ENCODE measurements at places on chromosomes 7 and 10. TPM values are rescaled to one million over a fixed set of nuclear protein-coding genes. Genes with fewer than 3 reads are reported as not detected.

DNA sequence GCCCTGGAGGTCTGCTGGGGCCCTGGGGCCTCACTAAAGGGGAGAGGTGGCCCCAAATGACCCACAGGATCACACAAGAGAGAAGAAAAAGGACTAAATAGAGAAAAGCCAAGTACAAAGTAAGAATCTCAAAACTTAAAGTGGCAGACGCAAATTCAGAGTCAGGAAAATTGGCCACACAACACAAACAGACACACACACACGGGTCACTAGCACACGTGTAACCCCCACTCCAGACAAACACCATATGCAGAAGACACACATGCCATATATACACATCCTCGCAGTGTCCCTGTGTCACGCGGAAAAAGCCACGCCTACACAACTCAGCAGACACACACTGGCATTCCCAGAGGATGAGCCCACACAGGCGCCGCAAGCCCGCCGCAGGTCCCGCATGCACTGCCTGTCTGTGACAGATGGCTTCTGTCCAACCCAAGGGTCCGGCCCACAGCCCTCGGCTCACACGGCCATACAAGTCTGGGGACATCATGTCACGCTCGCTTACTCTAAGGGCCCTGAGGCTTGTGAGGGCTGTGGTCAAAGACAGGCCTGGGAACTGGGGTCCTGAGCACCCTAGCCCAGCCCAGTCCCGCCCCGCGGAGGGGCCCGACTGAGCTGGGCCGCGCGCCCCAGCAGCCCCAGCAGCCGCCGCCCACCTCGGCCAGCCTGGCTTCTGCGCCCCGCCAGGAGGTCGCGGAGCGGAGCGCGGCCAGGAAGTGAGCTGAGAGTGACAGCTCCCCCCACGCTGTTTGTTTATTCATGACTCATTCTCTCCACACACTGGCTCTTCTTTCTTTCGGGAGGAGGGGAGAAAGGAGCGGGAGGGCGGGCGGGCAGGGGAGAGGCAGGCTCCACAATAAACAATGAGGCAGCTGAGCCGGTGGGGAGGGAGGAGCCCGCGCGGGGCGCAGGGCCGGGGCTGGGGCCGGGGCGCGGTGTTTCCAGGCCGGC is 95.5 kb upstream of the ZMIZ1 start:
- H3K4me3 ChIP-seq, result peak overlapping the region; percentile 36
- H3K4me1 ChIP-seq, result peaks cover 31% of the 10 kb centered on the region
- H3K36me3 ChIP-seq, result no peaks in the 10 kb centered on the region
- peak; percentile 78 for DNase-seq
- H3K27me3 ChIP-seq, result no peaks in the 10 kb centered on the region

FLNC gene
- 0.27 TPM for total RNA-seq

DNA sequence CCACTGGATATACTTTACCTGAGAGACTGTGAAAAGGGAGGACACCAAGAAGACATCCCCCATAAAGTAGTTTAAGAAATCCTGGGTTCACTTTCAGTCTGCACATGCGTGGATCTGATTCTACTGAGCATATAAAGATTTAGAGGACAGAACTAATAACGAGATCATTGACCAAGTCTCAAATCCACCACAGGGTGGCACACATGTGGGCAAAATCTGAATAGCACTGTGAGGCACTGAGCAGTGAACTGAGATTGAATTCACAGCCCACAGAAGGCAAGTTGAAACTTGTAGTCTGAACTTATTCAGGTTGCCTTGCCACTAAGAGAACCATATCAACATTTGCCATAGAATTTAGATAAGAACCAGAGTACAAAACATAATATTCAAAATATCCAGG is 818.6 kb downstream of the GRID1 start:
- no peaks in the 10 kb centered on the region for H3K36me3 ChIP-seq
- H3K4me3 ChIP-seq, result no peak overlapping the region
- no peak overlapping the region for H3K27ac ChIP-seq
- H3K4me1 ChIP-seq, result no peaks in the 10 kb centered on the region
- DNase-seq, result peak; percentile 50
- no peaks in the 10 kb centered on the region for H3K27me3 ChIP-seq

- no peaks in the 10 kb centered on the region for H3K4me1 ChIP-seq
- H3K27ac ChIP-seq, result no peak overlapping the region
- no peak overlapping the region for H3K4me3 ChIP-seq
- H3K36me3 ChIP-seq, result no peaks in the 10 kb centered on the region
Measured at GRCh38 chr10:87875929-87876571, 12.6 kb downstream of the PTEN start.

GRCh38 chr10:72754275-72755032 is 62.5 kb downstream of the MCU start:
- no peaks in the 10 kb centered on the region for H3K4me1 ChIP-seq
- no peak overlapping the region for H3K4me3 ChIP-seq
- no peaks in the 10 kb centered on the region for H3K27me3 ChIP-seq
- no peaks in the 10 kb centered on the region for H3K36me3 ChIP-seq
- H3K27ac ChIP-seq, result no peak overlapping the region
- DNase-seq, result no peak

GRCh38 chr10:15897287-15897686 is 37.0 kb upstream of the MINDY3 start:
- DNase-seq, result no peak
- H3K27me3 ChIP-seq, result no peaks in the 10 kb centered on the region
- no peak overlapping the region for H3K4me3 ChIP-seq
- no peaks in the 10 kb centered on the region for H3K4me1 ChIP-seq
- no peaks in the 10 kb centered on the region for H3K36me3 ChIP-seq

IL15RA gene
- total RNA-seq, result 6.2 TPM

Measured in right lobe of liver (tissue), 6 donors.